ENCODE measurements at places on chromosomes 7 and 10.

DNA sequence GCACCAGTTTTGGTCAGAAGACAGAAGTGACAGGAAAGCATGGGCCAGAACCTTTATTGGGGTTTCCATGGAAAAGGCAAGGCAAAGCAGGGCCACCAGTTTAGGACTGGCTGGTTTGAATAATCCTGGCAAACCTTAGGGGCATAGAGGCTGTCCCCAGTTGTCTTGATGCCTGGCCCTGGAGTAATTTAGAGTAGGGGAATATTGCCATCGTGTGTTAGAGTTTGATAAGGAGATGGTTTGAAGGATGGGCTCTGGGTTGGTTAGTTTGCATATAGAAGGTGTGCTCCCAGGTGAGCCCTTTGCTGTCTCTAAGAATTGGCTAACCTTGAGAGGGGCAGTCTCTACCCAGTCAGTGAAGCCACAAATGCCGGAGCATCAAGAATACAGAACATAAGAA, 79.6 kb downstream of the ZNF777 start:
- DNase-seq = no peak

- DNase-seq = peak; percentile 42
Observed at GRCh38 chr10:132421847-132422751, 25.1 kb downstream of the PWWP2B start.

GRCh38 chr7:98869027-98869596, 702 bp downstream of the TMEM130 start:
- DNase-seq = no peak

GRCh38 chr7:22672846-22673680, 53.9 kb upstream of the IL6 start:
- DNase-seq = no peak
